Activated B cell treated with CpG ODN at 0.5 μM for 24 hours (primary cell): ENCODE measurements at places on chromosomes 4 and X.

DNA sequence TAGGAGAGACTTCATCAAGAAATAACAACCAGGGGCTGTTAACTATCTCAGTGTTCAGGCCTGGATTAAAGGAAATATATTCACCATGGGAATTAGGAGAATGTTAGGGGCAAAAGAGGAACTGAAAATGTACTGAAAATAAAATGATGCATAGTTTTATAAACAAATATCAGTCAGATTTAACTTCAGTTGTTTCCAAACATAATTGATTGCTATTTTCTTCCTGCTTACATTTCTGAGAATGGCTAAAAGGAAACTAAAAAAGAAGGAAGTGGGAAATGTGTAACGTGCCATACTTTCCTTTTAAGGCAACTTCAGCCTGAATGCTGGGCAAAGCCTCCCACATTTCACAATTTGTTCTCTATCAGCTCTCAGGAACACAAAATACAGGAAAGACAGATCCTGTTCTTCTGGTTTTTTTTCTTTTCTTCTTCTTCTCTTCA is 178.1 kb downstream of the MAML3 start:
- DNase-seq: no peak

- DNase-seq: no peak
These were observed 14.1 kb downstream of the FAT1 start for GRCh38 chr4:186709517-186709916.

GRCh38 chr4:75142382-75142781 is 209.5 kb downstream of the PARM1 start:
- DNase-seq: no peak

DNA sequence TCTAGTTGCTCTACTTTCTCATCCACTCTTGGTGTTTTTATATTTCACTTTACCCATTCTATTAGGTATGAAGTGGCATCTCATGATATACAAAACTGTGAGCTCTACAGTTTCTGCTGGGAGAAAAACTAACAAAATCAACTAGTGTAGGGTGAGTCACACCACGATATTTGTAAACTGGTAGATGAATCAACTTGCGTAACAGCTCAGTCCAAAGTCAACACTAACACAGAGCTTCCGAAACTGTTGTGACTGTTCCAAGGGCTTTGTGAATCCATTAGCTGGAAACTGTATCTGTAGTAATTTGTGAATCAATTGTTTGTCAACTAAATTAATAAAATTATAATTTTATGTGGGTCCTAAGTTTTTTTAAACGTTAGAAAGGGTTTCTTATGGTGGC is 119.8 kb upstream of the TSPAN5 start:
- no peak for DNase-seq

GRCh38 chr4:24657768-24658617 is 73.6 kb upstream of the DHX15 start:
- DNase-seq: no peak

DNA sequence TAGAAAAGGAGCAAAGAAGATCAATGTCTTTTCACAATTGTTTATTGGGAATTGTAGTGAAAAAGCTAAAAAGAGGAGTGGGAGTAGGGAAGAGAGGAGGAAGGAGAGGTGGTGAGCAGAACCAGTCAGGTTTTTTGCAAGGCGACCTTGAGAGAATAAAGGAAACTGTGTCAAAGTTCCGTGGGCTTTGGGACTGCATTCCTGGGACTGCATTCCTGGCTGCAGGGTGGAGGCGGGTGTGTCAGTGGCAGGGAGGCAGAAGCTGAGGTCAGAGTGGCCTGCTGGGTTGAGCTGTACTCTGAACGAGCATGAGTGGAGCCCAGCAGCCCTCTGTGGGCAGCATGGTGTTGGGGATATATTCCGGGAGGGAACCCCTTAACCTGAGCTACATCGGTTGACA is 66.8 kb upstream of the UCP1 start:
- DNase-seq: no peak

DNA sequence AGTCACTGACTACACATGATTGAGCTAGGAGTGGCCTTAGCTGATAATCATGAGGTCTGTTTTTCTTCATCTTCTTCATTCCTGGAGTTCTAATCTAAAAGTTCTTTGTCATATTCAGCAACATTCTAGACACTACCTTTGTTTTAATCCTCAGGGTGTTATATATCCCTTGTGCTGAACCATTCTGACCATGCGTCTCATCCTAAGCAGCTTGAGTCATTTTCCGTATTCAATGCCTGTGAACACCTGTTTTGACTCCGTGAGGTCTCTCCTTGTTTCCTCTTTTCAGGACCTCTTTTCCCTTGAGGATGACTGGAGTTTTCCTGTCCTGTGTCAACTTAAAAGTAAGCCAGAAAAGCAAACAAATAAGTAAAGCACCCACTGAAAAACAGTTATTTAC is 597.9 kb downstream of the GBA3 start:
- DNase-seq: no peak

DNA sequence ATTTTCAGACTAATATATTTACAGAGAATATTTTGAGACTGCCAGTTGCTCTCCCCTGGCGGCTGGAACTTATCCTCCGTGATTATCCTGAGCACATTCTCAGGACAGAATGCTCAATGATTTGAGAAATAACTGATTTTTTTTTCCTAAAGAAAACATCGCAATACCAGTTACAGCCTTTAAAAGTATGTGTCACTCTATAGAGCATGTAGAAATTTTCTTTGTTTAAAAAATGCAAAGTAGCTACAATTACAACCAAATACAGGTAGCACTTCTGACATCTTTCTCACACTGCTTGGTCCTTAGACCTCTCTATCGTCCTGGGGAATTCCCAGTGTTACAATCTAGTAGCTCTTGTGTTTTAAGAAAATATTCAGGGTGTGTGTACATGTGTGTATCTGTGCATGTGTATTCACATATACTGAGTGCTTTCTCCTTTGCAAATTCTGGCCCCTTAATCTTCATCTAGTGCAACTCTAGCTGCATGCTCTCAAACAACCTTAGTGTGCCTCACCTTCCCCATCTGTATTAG is 13.8 kb downstream of the APBB2 start:
- DNase-seq: no peak

- DNase-seq: no peak
These were observed 34.7 kb upstream of the TASL start for GRCh38 chrX:30612250-30612655.

DNA sequence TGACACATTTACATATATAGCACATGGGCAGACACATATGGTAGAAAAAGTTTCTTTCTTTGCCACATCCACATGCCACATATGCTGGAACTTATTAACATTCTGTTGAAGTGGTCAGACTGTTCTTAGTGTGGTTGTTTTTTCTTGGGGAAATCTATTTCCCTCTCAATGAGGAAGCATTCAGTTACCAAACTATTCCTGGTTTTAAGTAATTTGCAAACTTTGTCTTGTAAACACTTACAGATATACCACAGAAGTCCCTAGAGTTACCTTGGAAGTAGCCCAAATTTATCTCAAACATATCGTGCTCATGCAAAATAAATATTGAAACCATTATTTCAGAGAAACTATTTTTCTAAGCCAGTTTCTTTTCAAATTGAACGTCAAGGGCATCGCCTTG is 625.5 kb upstream of the INTU start:
- DNase-seq: no peak

DNA sequence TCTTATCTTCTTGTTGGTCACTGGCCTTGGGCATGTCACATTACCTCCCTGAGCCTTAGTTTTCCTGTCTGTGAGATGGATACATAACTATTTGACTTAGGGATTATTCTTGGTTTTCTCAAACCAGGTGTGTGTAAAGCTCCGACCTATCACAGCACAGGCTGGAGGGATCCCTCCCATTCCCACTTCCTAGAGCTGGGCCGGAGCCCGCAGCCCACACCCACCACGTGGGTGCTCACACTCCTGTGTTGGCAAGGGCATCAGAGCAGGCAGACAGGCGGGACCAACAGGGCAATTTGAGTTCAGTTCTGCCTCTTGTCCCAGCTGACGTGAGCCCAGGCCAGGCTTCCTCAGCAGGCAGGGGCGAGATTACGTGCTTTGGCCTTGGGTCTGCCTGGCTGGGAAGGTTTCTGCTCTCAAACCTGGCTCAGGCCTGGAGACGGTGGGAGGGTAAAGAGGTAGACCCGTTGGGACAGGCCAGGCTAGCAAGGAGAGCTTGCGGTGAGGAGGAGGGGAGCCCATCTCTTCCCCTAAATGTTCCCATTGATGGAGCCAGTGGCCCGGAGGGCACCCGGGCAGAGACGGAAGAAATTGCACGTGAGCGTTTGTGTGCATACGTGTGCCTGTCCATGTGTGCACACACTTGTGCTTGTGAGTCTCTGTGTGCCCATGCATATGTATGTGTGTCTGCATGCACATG is 734 bp upstream of the SH3TC1 start:
- no peak for DNase-seq

GRCh38 chr4:124953061-124953460 is 240.5 kb upstream of the ANKRD50 start:
- no peak for DNase-seq

GRCh38 chr4:113773756-113774155 is 12.2 kb upstream of the CAMK2D start:
- DNase-seq: no peak

DNA sequence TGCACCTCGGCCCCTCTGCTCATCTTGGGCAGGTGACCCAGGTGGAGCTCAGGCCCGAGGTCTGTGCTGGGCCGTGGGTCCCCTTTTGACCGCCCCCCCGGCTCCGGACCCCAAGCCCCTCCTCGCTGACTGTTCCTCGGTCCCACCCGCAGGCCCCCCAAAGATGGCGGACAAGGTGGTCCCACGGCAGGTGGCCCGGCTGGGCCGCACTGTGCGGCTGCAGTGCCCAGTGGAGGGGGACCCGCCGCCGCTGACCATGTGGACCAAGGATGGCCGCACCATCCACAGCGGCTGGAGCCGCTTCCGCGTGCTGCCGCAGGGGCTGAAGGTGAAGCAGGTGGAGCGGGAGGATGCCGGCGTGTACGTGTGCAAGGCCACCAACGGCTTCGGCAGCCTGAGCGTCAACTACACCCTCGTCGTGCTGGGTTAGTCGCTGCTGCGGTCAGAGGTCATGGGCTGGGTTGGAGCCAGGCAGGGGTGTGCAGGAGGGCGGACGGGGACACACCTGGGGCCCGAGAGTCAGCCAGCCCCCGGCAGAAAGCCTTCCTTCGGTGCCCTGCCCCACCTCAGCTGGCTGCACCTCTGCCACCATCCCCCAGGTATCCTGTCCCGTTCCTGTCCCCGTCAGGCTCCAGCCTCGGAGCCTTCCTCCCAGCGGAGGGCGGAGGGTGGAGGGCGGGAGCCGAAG is 10.8 kb downstream of the FGFRL1 start:
- DNase-seq: no peak

DNA sequence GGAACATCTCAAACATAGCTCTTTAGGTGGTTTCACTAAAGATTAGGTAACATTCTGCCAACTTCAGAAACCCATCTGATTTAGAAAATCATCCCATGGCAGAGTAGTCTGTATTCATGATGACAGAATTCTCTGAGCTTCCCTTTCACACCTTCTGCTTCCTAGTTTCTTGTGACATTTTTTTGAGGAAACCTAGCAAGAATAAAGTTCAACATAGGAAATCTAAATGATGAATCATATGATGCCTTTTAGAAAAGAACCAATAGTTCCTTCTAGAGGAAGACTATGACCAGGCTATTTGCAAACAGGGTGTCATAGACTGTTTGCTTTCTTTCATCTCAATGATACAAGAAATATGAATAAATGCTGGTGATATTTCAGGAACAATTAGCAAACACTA is 49.8 kb upstream of the CAMK2D start:
- no peak for DNase-seq

DNA sequence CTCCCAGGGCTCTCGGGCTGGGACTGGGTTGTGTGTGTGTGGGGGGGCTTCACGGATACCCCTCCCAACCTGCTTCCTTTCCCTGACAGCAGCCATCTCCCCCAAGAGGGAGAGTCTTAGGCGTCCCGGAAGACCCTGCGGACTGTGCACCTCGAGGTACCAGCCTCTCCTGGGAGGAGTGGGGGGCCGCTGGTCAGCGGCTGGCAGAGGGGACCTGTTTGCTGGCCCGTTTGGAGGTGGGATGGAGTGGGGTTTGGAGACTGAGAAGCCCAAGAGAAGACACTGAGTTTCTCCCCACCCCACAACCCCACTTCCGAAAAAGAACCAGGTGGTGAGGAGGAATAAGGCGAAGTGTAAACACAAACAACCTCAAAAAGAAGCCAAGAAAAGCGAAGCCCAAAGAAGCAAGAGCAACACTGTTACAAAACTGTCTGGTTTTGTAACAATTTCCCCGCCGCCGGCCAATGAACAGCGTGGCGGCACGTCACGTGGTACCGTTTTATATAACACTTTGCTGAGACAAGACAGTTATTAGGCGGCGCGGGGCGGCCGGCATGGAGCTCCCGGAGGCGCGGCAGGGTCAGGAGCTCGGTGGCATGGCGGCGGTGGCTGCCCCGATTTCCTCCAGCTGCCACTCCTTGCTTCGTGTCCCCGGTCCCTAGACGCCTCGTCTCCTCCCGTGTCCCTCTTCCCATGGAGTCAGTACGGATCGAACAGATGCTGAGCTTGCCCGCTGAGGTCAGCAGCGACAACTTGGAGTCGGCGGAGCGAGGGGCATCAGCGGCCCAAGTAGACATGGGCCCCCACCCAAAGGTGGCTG is at the start of gene LONRF3:
Gene LONRF3 (plus strand): TSS at position 531 of the 820 bp plus-strand sequence. CDS start 163 bp downstream, at position 694.
- DNase-seq: peak; percentile 41

DNA sequence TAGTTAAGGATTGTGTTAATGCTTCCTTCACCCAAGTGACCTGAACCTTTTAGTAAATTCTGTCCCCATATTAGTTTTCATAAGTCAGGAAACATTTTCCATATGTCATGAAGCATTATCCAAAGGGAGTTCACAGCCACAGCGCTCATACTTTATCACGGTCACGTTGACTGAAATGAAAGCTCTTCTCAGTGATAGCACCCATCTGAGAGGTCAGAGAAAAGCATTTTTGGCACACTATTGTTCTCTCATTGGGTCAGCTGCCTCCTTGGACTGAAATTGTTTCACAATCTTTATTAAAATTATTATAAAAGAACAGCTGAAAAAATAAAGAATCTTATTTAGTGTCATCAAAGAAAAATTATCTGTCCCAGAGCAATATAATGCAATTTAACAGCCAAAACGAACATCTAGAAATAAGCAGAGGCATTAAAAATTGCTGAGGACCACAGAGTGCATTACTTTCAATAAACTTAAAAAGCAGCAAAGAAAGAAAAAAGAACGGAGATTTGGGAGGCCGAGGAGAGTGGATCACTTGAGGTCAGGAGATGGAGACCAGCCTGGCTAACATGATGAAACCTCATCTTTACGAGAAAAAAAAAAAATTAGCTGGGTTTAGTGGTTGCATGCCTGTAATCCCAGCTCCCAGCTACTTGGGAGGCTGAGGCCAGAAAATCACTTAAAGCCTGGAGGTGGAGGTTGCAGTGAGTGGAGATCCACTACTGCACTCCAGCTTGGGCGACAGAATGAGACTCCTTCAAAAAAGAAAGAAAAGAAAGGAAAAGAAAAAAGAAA is 680.8 kb upstream of the FAM241A start:
- DNase-seq: no peak

DNA sequence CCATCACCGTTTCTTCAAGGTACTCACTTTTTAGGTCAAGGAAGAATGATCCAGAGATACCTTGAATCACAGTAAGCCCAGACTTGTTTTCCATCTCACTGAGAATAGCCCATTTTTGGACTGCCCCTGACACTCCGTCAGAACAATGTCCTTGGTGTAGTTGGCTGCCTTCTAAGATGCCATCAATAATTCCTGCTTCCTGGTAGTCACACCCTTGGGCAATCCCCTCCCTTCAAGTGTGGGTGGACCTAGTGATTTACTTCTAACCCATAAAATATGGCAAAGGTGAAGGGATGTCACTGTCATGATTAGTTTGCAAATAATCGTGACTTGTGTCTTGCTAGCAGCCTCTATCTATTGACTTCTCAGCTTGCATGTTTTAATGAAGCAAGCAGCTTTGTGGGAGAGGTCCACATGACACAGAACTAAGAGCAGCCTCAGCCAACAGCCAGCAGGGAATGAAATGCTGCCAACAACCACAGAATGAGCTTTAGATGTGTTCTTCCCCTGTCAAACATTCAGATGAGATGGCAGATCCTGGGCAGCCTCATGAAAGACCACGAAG is 20.0 kb upstream of the KLHL34 start:
- no peak for DNase-seq
